Stimulated activated CD8-positive, alpha-beta memory T cell treated with anti-CD3 and anti-CD28 coated beads, Interleukin-2, amount 100 ng/mL, for 48 hours (primary cell): ENCODE measurements at places on chromosomes 7 and 10.

DNA sequence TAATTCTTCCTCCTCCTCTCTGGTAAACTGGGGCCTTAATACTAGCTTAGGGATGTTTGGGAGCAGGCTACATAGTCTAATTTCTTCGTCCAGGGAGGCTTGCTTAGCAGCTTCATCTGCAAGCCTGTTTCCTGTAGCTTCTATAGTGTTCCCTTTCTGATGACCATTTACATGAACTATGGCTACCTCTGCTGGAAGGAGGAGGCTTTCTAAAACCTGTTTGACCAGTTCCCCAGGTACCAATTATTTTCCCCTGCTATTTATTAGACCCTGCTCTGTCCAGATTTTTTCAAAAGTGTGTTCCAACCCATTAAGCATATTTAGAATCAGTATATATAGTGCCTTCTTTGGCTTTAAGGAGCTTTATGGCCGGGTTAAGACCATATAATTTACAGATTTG, 38.8 kb upstream of the DNAH11 start:
- DNase-seq, result no peak

DNA sequence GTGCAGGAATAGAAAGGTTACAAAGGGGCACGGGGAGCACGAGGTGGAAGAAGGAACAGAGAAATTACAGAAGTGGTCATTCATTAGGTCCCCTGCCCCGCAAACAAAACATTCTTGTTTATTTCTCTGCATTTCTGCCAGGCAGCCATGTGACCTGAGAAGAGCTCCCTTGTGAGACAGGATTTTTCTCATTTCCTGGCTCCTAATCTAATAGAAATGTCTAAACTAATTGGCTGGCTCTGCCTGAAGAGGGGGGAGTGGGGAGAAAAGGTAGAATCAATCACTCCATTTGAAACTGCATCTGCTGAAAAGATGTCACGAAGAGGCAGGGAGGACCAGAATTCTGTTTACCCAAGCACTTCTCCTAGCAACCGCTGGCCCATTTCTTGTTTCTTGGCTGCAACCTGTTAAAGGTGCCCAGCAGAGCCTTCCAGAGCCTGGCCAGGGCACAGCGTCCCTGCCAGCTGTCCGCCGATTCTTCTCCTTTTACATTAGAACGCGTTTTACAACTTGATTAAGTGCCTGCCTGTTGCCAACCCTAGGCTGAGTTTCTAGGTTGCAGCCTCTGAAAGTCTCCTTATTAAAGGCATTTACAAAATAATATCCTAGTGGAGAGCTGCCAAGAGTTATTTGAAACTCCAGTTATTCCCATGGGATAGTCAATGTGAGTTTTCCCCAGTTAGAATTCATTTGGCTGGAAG, 1227.6 kb downstream of the TYW1 start:
- DNase-seq, result no peak

- DNase-seq, result no peak
Observed at GRCh38 chr7:84123965-84124547, 70.5 kb downstream of the SEMA3A start.

GRCh38 chr10:62961951-62962523, 145.9 kb upstream of the EGR2 start:
- no peak for DNase-seq

GRCh38 chr7:44959433-44959951, 19.3 kb downstream of the MYO1G start:
- DNase-seq, result no peak

DNA sequence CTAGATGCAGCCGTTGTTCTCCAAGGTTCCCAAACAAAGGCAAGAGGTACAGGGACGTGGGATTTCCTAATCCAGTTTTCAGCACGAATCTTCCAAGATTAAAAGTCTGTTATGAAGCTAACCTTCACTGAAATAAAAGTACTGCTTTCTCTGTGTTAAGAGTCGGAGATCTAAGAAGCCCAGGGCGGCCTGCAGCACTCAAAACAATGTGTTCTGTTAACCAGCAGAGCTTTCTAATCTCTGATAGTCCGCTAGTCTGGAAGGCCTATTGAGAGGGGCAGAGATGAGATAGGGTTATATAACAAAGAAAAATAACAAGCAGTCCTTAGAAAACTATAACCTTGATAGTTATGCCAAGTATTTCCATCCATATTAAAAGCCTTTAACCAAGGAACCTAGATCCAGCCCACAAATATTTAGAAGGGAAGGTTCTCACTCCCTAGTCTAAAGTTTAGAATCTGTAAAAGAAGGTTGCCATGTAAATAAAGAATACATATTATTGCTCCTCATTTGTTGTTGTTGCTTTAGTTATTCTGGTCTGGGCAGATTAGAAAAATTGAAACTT, 106.3 kb upstream of the SVIL start:
- DNase-seq, result no peak

DNA sequence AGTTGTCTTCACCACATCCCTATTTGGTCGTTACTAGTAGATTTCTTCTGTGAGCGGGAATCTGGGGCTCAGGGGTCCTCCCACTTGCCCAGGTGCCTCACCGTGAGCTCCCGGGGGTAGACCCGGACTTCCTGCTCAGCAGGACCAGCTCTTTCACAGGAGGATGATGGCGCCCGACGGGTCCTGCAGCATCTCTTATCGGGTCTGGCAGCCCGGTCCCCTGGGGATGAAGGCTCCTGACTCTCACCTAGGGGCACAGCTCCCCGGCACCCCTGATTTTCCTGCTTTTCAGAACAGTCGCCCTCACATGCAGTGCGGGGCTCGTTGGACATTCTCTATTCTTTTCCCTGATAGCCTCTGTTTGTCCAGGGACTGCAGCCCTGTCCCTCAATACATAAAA, 33.0 kb upstream of the SHH start:
- no peak for DNase-seq

GRCh38 chr7:25753837-25754236, 398.2 kb upstream of the NFE2L3 start:
- no peak for DNase-seq

GRCh38 chr7:47227762-47228177, 354.1 kb downstream of the TNS3 start:
- no peak for DNase-seq

DNA sequence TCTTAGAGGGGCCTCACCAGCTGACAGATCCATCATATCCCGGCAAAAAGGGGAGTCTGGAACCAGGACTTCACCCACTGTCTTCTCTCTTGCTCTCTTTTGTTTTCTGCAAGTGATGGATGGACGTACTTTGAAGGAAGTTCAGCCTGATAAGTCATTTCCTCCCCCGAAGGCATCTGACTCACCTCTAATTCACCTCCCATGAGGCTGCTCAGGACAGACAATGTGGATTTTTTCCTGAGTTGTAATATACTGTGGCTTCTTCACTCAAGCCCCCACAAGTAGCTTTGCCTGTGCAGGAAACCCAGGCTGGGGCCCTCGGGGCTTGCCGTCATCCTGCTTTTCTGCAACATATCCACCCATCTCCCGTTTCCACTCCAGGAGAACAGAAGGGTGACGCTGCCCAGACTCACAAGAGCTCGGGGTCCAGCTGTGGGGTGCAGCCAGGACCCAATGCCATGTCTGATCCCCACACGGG, 70.4 kb downstream of the ASB13 start:
- no peak for DNase-seq

- DNase-seq, result no peak
Observed at GRCh38 chr7:70219061-70219460, 620.8 kb downstream of the AUTS2 start.

GRCh38 chr7:28942168-28942567, 16.0 kb downstream of the TRIL start:
- DNase-seq, result no peak

GRCh38 chr10:101308051-101308450, 45.9 kb upstream of the BTRC start:
- no peak for DNase-seq

GRCh38 chr7:79034730-79035129, 418.7 kb downstream of the MAGI2 start:
- DNase-seq, result no peak

DNA sequence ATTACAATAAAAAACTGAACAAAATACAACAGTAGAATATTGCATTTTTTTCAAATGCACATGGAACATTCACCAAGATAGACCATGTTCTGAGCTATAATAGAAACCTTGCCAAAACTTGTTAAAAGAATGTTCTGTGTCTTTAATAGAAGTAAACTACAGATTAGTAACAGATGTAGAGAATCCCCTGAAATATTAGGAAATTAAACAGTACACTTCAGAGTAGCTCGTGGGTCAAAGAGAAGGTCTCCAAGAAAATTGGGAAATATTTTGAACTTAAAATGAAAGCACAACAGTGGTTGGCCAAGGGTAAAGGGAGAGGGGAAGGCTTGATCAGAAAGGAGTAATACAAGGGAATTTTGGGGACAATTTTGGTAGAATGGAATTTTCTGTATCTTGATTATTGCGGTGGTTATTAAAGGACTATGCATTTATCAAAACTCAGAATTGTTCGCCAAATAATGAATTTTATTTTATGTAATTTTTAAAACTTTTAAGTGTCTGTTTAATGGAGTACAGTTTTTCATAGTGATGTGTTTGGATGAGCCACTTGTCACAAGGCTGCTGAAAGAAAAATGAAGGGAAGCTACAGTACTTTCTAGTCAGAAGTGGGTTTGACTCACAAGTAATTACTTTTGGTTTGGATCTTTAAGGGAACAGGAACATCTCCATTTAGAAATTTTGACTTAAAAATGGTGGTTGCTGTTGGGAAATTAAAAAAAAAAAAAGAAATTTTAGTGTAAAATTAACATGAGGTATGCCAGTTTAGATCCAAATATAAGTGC, 10.2 kb downstream of the PLEKHA8 start:
- no peak for DNase-seq

DNA sequence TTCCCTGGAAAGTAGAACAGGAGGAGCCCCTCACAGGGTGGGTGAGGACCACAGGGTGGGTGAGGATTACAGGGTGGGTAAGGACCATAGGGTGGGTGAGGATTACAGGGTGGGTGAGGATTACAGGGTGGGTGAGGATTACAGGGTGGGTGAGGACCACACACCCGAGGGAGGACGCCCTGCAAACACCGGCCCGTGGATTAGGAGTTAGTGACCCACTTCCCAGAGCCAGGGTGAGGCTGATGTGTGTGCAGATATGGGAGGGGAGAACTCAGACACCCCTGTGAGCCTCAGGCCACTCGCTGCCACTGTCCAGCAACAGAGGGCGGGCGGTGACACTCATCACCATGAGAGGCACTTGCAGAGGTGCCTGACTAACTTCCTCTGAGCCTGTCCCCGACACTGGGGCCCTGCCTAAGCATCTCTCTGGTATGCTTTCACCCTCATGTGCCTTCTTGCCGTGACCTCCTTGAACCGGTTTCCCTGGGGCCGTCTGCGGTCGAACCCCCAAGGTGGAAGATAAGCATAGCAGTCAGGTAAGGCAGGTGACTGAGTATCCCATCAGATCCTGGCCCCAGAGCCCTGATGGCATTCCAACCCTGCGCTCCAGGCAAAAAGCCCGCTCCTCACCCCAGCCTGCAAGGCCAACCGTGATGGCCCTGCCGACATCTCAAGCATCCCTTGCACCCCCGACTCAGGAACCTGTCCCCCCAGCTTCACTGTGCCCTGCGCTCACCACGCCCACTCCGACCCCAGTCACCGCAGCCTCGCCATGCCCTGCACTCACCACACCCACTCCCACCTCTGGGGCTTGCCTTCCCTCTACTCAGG, 74.1 kb downstream of the FAM53B start:
- DNase-seq, result no peak

DNA sequence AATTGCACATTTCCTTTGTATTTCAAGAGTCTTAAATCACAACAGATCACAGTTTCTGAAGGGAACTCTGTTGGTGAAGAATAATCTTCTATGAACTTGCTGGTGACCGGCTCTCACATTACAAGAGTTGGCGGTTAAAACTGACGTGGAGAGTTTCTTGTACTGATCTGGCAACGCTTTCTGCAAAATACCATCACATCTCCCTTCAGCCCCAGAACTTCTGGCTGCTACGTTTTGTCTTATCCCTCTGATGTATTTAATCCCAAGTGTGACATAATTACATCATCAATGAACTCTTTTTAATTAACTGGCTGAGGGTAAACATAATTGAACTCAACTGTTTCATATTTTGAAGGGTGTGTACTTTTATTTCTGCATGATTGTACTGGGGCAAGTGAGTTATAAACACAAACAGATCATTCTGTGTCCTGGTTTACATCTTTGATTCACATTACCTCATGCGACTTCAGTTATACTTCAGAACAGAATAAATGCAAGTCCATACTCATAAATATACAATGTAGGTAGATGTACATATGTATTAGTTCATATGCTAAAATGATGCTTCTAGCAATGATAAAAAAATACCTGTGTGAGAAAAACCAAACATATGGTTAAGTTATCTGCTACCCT, 105.1 kb upstream of the NPVF start:
- no peak for DNase-seq

GRCh38 chr7:129262324-129262723, 37.5 kb downstream of the AHCYL2 start:
- no peak for DNase-seq

- no peak for DNase-seq
Observed at GRCh38 chr7:128876978-128877755, 14.5 kb downstream of the ATP6V1F start.

DNA sequence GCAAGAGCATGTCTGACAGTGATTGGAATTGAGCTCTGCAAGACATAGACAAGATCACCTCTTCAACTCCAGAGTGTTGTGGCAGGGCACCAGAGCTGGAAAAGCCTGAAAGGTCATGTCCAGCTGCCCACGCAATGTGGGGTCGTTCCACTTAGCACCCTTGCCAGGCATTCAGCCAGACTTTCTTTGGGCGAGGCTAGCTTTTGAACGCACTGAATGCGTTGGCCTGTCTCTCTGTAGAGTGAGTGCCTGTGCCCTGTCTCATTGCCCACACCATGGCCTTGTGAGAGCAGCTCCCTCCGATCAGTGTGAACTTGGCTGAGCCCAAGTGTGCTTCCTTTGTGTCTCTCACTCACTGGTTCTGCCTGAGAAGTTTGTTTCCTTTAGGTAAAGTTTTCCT, 23.3 kb downstream of the UBTD1 start:
- no peak for DNase-seq

- peak; percentile 89 for DNase-seq
Observed at GRCh38 chr7:106112118-106112971, at the start of gene SYPL1. Gene SYPL1, minus strand, starts transcription at chr7:106112312. Its CDS starts 104 bp downstream, at chr7:106112208.

GRCh38 chr10:60662917-60663614, 115.2 kb upstream of the CDK1 start:
- no peak for DNase-seq

GRCh38 chr10:100746784-100747455, 1.5 kb downstream of the PAX2 start:
- no peak for DNase-seq

- no peak for DNase-seq
Observed at GRCh38 chr7:117946151-117946633, 73.0 kb upstream of the CTTNBP2 start.

DNA sequence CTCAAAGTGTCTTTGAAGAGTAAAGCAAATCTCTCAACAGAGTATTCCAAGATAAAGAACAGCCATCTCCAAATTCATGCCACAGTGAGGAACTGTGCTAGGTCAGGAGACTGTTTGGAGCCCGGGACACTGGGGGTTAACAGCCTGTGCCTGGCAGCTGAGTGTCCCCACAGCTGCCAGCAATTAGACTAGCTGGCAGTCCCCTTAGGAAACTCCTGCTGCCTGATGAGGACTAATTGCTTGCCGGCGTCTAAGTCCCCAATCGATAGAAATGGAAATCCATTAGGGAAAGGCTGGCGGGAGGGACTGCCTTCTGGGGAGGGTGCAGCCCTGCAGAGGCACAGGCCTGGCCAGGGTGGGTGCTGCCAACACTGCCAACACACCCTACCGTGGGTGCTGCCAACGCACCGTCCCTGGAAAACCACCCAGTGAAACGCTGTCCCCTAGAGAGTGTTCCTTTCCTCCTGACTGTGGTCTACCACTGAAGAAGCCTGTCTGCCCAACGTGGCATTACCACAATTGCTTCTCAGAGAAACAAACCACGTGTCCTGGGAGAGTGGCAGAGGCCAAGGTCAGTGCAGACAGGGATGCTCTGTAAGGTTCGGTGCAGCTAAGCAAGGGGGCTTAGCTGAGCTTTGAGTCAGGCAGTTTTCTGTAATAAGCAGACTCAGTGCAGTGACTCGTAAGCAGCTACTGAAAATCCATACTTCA, 60.8 kb downstream of the XRCC2 start:
- DNase-seq, result no peak
